Right ventricle myocardium superior (tissue), 1 donor: ENCODE measurements at places on chromosomes 13 and 19. TPM values are rescaled to one million over a fixed set of nuclear protein-coding genes. Genes with fewer than 3 reads are reported as not detected.

GRCh38 chr19:45729800-45730290 is 851 bp downstream of the FBXO46 start:
- no peak for DNase-seq

DNA sequence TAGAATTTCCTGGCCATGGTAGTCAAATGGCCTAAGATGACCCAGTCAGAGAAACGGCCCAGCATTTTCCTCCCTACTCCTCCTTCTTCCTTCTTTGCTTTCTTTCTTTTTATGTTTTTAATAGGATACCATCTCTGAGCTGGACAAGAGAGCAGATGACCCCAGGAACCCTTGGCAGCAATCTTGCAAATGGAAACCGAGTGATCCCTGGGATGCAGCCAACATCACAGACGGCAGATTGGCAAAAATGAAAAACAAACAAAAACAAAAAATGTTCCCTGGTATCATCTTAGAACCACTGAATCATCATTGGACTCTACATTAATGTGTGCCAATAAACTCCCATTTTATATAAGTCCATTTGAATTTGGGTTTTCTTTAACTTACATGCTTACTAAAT is 424.4 kb downstream of the FGF14 start:
- no peak for DNase-seq

- no peak for DNase-seq
Measured at GRCh38 chr19:49140951-49141350, 14.2 kb downstream of the HRC start.

GRCh38 chr19:56109226-56109625 is 11.9 kb downstream of the ZNF787 start:
- DNase-seq, result no peak

- DNase-seq, result peak; percentile 94
Measured at GRCh38 chr19:58059003-58059670, at the start of gene ZNF135. Gene ZNF135 (plus strand): TSS chr19:58059282. CDS start chr19:58060003, 721 bp downstream.

DNA sequence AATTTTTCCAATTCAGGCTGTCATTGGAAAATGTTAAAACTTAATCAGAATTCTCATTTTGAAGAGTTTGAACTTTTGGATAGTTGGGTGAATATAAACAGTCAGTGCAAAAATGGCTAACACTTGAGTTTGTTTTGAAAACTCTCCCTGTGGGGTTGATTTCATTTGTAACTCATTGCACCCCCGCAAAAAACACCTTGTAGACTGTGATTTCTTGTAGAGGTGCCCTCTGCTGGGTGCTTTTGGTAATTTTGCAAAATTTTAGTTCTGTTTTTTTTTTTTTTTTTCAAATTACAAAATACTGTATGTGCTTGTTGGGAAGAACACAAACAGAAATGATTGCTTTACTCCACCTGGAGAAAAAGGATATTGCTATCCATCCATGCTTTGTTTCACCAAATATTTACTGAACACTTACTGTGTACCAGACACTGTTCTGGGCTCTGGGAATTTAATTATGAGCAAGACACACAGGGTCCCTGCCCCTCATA is 28.2 kb upstream of the GPI start:
- DNase-seq, result no peak

GRCh38 chr13:19961924-19962323 is 3.4 kb downstream of the ZMYM2 start:
- no peak for DNase-seq

DNA sequence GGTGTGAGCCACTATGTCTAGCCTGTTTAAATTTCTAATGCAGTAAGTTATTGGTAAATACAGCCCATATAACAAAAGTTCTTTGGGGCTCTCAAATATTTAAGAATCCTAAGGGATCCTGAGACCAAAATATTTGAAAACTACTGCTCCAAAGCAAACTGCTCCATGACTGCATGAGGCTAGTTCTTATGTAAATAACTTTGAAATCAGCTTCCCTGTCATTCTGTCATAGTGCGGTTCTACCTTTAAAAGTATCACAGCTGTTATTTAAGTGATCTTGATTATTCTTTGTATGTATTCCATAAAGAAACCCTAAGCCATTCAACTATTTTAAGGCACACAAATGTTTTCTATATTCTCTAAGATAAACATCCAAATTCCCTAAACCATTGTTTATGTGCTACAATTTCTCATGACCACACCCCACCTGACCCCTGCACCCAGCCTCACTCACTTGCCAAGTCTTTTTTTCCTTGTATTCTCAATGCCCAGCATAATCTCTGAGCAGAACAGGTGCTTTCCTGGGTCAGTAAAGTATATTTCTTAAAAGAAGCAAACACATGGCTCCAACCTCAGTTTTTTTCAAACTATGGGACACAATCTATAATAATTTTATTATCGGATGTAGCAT is 146.6 kb downstream of the RNF17 start:
- no peak for DNase-seq

DNA sequence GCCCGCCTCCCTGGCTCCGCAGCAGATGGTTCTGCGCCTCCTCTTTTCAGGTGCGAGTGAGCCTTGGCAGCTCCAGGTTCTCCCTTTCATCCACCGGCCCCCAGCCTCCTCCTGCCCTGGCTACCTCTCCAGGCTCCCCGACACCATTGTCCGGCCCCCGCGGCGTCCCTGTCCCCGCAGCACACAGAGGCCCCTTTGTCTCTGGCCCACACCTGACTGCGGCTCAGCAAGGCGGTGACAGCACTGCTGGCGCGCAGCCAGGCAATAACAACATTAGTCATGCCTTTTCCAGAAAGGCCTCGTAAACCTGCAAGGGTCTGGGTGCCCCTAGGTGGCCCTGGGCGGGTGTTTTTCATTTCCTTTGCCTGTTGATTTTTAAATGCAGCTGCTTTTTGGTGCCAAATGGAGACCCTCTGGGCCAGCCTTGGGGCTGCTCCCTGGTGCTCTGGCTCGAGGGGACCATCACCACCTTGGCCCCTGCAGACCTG is 73.2 kb upstream of the MEDAG start:
- DNase-seq, result peak; percentile 59

GRCh38 chr13:49112782-49113525 is 107.2 kb upstream of the MLNR start:
- no peak for DNase-seq

GRCh38 chr19:756236-756635 is 5.3 kb downstream of the MISP start:
- DNase-seq, result no peak

GRCh38 chr19:13097033-13097462 is 5.6 kb downstream of the LYL1 start:
- DNase-seq, result no peak

- DNase-seq, result no peak
Measured at GRCh38 chr13:102907886-102908515, 62.2 kb downstream of the ERCC5 start.

The ERCC5 gene
- 25.7 TPM for total RNA-seq

The PSG3 gene
- not detected for total RNA-seq

The CDC42EP5 gene
- total RNA-seq, result 11.6 TPM

The KIR2DL4 gene
- total RNA-seq, result not detected
